ENCODE measurements at places on chromosomes 1 and 21.
A peak's percentile ranks its signal among the peaks of the same experiment; 100 is the strongest.

DNA sequence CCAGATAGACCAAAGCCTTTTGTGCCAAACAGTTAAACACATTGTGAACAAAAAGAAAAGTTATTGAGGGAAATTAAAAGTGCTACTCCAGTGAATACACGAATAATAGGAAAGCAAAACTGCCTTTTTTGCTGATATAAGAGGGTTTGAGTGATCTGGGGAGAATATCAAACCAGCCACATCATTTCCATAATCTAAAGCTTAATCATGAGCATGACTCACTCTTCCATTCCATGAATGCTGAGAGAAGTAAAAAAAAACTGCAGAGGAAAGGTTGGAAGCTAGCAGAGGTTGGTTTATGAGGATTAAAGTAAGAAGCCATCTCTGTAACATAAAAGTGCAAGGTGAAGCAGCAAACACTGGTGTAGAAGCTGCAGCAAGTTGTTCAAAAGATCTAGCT is 350.6 kb upstream of the NCAM2 start:
- no peak for DNase-seq

DNA sequence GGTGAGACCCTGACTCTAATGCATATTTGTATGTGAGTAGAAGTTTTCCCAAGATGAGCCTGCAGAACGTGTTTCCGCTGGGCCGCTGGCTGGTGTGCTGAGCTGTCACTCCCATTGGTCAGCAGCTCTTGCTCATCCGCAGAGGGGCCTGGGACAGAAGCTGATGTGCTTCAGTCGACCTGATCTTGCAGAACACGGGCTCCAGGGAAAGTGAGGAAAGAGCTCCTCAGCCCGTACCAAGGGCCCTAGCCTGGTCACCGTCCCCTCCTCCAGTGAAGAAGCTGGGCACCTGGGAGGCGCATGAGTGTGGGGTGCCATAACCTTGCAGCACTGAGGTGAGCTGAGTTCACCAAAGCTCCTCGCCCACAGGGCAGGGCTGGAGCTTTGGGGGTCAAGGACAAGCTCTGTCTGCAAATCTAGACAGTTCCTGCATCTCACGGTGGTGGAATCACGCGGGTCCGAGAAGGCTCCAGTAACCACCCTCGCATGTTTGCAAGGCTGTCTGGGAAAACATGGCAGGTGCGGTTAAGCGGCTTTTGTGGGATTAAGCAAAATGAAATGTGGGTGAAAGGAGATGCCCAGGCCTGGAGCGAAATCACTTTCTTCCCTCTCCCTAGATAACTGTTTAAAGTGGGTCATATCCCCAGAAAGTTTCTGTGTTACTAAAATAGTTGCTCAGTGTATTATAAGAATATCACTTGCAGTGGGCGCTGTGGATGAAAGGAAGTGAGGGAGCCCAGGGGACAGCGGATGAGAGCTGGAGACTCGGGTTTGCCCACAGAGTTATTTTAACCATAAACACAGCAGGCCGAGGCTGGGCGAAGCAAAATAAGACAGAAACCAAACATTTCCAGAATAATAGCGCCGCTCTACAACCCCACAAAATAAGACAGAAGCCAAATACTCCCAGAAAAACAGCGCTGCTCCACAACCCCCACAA is 33.1 kb upstream of the LRRC3 start:
- DNase-seq: no peak

GRCh38 chr1:42260376-42261070 is 74.5 kb downstream of the FOXJ3 start:
- DNase-seq: no peak

DNA sequence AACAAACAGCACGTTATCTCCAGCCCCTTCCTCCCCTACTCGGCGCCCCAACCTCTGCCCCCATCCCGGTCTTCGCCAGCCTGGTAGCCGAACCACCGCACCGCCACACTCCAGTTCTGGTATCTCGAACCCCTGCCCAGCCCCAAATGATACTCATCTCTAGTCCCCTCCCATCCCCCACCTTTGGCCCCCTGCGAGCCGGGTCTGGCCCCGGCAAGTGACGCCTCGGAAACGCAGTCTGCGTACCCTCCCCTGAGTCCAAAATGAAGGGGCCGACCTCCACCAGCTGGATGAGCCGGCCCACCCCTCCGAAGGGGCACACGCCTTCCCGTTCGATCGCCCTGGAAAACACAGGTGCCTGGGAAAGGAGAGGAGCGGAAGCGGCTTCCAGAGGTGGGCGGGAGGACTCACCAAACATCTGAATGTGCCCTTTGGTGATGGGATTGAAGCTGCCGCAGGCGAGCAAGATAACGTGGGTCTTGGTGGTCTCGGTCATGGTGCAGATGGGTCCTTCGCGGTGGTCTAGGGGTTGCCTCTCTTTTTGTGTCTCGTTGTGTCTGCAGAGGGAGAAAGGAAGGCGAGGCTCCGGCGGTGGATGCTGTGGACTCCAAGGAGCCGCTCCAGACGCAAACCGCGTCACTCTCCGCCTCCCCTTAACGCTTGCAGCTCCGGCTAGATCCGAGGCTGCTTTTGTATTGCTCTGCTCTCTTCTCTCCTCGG is at the start of gene NMNAT2:
NMNAT2 (minus strand) TSS at position 609 of the 720 bp plus-strand sequence; CDS start at position 496, 113 bp downstream.
- DNase-seq: no peak

- DNase-seq: peak; percentile 69
These were observed 156.7 kb downstream of the NR5A2 start for GRCh38 chr1:200184196-200184595.

DNA sequence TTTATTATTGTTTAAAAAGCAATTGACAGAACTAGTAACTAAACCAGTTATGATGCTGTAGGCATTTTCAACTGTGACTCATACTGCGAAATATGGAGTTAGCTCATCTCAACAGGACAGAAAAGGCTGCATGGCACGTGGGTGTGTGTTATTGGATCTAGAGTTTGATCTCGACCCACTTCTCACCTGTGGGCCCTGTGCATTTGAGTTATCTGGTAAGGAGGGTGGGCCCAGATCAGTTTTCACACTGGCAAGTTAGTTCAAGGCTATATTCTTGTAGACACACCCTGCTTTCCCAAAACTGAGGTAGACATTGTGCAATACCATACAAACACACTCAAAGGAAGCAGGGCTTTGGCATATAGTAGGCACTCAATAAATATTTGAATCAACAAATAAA is 71.3 kb upstream of the PRDX6 start:
- no peak for DNase-seq

- no peak for DNase-seq
These were observed 4.5 kb downstream of the ATXN7L2 start for GRCh38 chr1:109488201-109488600.

GRCh38 chr1:27141266-27142003 is 13.5 kb downstream of the SLC9A1 start:
- DNase-seq: no peak

DNA sequence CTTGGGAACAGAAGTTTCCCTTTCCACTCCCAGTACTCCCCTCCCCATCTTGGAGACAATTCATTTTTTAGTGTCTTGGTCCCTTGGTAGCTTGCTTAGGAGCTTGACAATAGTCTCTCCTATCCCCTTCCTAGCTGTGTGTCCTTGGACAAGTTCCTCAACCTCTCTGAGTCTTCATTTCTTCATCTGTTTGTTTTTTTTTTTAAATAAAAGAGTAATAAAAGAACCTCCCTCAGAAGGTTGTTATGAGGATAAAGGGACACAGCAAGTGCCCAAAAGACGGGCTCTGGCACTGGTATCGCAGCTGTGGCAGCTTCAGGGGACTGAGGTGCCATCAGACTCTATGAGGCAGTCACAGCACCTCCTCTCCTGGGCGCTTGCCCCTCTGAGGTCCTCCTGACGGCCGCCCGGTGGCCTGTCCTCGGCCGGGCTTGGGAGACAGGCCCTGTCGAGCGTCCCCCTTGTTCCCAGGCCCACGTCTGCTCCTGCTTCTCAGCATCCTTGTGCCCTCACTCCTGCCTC is 689.2 kb downstream of the MATN1 start:
- no peak for DNase-seq

- no peak for DNase-seq
These were observed 11.3 kb upstream of the ADGRB2 start for GRCh38 chr1:31775210-31775999.

- peak; percentile 42 for DNase-seq
These were observed 4.9 kb downstream of the PBX1 start for GRCh38 chr1:164563721-164564360.

GRCh38 chr1:35361638-35362037 is 93.1 kb downstream of the ZMYM4 start:
- no peak for DNase-seq

DNA sequence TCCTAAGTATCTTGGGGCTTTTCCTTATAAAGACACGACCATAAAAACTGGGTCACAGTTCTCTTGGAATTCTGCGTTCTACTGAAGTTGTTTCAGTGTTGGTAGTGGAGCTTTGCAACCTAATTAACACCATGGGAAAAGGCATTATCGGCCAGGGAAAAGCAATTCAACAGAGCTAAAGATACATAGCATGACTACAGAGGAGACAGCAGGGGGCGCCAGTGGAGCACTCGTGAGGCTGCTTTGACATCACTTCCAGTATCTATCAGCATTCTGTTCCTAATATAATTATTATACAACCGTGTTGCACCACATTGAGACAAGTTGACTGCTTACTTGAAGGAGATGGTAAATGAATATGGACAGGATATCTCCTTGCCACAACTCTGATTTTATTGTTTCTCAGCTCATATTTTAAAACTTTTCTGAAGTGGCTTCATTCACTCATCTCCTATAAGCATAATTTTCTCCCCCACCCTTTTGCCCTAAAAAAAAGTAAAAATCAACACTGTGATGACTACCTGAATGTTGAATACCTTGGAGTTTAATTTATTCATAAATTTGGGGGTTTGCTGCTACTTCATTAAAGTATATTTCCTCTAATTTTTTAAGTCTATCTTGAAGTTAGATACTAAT is 39.4 kb downstream of the ZP4 start:
- peak; percentile 10 for DNase-seq

DNA sequence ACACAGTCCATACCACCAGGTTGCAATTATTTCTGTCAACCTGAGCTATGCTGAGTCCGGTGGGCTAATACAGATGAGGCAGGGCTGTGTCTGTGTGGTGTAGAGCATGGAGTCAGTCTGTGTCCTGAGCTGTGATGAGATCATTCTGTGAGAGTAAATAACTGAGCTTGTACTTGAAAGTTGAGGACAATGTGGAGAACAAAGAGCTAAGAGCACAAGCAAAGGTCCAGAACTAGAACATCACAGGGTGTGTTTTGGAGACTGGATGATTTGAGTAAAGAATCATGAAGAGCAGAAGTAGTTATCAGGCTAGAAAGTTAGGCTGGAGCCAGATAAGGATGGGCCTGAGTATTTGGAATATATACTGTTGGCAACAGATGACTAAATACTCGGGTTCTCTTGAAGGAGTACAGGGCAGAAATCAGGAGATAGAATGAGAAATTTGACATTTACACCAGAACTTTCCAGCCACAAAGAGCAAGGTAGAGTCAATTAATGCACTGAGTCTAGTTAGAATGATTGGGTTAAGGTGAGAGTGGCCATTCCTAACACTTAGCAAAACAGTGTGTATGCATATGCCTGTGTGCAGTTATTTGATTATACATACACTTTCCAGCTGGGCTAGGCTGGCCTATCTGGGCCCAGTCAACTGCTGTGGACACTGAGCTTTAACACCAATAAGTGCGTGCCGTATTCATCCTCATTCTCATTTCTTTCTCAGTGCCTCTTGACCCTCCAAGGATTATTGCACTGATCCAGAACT is 48.8 kb downstream of the LEPR start:
- DNase-seq: no peak

DNA sequence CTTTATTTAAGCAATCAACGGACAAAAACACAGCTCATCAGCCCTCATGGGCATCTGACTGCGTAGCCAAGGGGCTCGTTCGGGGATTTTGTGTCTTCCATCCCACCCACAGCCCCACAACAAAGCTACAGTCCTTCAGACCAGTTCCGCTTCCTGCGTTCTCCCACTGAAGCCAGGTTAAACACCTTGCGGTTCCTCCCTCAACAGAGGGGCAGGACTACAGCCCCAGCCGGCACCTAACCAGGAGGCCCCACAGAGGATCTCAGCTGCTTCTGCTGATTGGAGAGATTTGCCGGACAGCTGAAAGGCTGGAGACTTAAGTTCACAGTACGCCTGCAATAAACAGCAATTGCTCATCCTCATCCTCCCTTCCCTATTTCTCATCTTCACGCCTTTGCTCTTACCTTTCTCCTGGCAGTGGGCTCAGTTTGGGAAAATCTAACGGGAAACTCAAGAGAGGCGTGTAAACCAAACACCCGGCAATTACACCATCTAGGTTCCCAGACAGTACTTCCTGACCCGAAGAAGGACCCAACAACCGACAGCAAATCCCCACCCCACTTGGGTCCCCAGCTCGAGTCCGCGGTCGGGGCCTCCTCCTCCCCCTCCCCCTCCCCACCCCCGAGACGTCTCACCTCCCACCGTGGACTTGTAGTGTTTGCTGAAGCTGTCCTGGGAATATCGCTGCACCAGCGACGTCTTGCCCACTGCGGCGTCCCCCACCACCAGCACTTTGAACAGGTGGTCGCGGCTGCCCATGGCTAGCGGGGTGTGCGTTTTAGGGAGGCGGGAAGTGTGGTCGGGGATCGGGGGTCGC is 876 bp downstream of the RAB29 start:
- DNase-seq: no peak

- DNase-seq: no peak
These were observed 167.3 kb downstream of the PDE4B start for GRCh38 chr1:65959896-65960567.

GRCh38 chr1:230865062-230865817 is 3.1 kb downstream of the C1orf198 start:
- no peak for DNase-seq

GRCh38 chr1:203567596-203567995 is 59.0 kb upstream of the ATP2B4 start:
- no peak for DNase-seq

DNA sequence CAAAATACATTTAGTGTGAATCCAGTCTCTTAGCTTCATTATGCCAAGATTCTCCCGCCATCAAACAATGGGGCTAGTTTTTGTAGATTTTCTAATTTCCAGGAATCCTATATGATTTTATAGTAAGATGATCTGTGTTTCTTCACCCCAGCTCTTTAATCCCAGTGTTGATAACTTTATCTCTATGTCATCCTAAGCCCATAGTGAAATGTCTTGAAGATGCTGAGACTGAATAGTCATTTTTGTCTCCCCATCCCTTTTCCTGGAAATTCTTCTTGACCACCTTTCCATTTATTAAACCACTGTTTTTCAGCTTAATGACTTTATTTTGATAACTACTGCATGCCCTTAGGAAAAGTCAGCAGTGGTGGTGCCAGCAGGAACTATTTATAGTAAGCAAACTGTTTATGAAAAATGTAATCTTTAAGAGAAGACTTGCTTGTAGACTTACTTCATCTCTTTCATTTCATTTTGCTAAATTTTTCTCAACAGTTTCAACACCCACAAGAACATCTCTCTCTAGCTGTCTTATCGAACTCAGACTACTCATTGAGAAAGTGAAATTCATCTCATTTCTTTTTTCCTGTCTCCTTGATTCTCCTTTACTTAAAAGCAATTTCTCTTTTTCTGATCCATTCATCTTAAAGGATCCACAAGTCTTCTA is 116.6 kb downstream of the NTMT2 start:
- no peak for DNase-seq

GRCh38 chr1:29478151-29478791 is 241.9 kb downstream of the PTPRU start:
- no peak for DNase-seq

GRCh38 chr1:96999191-96999590 is 277.6 kb downstream of the PTBP2 start:
- no peak for DNase-seq

GRCh38 chr1:162042361-162042760 is 18.7 kb upstream of the OLFML2B start:
- no peak for DNase-seq
